Stimulated activated CD8-positive, alpha-beta memory T cell treated with anti-CD3 and anti-CD28 coated beads, Interleukin-4, amount 100 ng/mL, for 4 hours (primary cell): ENCODE measurements at places on chromosomes 2 and 18.

- DNase-seq = no peak
These were observed 72.8 kb downstream of the KCNF1 start for GRCh38 chr2:10984418-10985135.

DNA sequence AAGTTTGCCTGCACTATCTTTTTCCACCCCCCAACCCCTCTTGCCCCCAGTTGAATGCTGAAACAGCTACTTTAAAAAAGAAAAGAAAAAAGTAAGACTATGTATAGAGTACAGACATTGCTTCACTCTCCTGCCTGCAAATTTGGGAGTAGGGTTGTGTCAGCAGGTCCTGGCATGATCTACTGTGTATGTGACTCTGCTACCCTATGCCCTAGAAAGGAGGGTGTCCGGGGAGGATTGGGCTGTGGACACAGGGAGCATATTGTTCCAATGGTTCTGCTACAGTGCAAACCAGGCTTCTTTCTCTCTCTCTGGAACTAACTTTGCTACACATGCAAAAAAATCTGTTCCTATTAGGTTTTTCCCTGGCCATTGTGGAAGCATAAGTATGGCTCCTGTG is 9.9 kb upstream of the ZEB2 start:
- no peak for DNase-seq

DNA sequence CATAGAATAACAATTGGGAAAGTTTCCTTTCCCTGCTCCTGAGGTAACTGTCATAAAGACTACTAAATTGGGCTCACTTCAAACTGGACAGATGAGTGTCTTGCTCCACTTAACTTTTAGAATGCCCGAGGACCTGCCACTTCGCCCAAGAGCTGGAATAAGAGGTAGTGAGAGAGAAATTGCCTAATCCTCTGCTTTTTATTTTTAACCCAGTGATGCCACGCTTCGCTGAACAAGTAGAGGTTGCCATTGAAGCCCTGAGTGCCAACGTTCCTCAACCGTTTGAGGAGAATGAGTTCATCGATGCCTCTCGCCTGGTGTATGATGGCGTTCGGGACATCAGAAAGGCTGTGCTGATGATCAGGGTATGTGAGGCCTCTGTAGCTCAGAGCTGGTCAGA is 269.4 kb upstream of the LRRTM1 start:
- no peak for DNase-seq

GRCh38 chr2:68046642-68047240 is 16.1 kb downstream of the C1D start:
- DNase-seq = no peak

DNA sequence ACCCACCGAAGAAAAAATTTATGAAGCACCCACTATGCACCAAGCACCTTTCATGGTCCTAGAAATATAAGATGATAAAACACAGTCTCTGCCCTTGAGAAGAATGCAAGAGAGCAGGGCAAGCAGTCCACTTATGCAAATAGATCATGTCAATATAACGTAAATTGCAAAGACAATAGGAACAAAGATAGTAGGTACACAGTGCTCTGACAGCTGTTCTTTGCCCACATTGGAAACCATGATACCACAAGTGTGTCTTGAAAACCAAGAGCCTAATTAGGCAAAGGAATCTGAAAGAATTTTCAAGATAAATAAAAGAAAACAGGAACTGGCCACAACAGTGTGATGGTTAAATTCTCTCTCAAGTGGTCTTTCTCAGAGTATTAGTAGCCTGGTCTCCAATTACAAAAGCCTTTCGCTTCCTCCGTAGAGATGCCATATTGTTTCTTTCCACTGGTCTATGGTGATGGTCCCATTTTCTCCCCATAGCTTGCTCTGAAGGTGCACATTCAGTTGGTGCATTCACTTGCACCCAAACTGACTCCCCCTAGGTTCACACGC is 108.5 kb downstream of the VWC2L start:
- no peak for DNase-seq

GRCh38 chr2:215601990-215602721 is 166.3 kb upstream of the FN1 start:
- DNase-seq = no peak

GRCh38 chr2:233223059-233223894 is 28.2 kb upstream of the ATG16L1 start:
- DNase-seq = no peak

GRCh38 chr2:67260343-67261277 is 136.5 kb upstream of the ETAA1 start:
- DNase-seq = no peak

GRCh38 chr2:216645636-216645950 is 12.4 kb downstream of the IGFBP2 start:
- no peak for DNase-seq
